Mesothelial cell of epicardium (in vitro differentiated cells): ENCODE measurements at places on chromosomes 2 and 18. TPM values are rescaled to one million over a fixed set of nuclear protein-coding genes. Genes with fewer than 3 reads are reported as not detected.

GRCh38 chr2:142602418-142602989 is 275.0 kb upstream of the KYNU start:
- no peaks in the 10 kb centered on the region for H3K27me3 ChIP-seq
- no peaks in the 10 kb centered on the region for H3K4me1 ChIP-seq
- H3K27ac ChIP-seq, result no peak overlapping the region
- H3K4me3 ChIP-seq, result no peak overlapping the region
- DNase-seq, result no peak

GRCh38 chr2:58042486-58042970 is 4.1 kb upstream of the VRK2 start:
- H3K27me3 ChIP-seq, result no peaks in the 10 kb centered on the region
- peaks cover 39% of the 10 kb centered on the region for H3K4me1 ChIP-seq
- H3K27ac ChIP-seq, result peak overlapping the region; percentile 98
- no peak for DNase-seq

GRCh38 chr2:174964404-174964803 is 40.8 kb downstream of the CHN1 start:
- H3K4me1 ChIP-seq, result peaks cover 53% of the 10 kb centered on the region
- H3K27me3 ChIP-seq, result no peaks in the 10 kb centered on the region
- H3K27ac ChIP-seq, result peak overlapping the region; percentile 25
- H3K36me3 ChIP-seq, result no peaks in the 10 kb centered on the region
- DNase-seq, result no peak

GRCh38 chr2:219225350-219225749 is 4.1 kb downstream of the ATG9A start:
- peaks cover 19% of the 10 kb centered on the region for H3K4me1 ChIP-seq
- H3K27me3 ChIP-seq, result no peaks in the 10 kb centered on the region
- no peak overlapping the region for H3K4me3 ChIP-seq
- H3K36me3 ChIP-seq, result peaks cover 31% of the 10 kb centered on the region
- no peak for DNase-seq
- H3K27ac ChIP-seq, result no peak overlapping the region

DNA sequence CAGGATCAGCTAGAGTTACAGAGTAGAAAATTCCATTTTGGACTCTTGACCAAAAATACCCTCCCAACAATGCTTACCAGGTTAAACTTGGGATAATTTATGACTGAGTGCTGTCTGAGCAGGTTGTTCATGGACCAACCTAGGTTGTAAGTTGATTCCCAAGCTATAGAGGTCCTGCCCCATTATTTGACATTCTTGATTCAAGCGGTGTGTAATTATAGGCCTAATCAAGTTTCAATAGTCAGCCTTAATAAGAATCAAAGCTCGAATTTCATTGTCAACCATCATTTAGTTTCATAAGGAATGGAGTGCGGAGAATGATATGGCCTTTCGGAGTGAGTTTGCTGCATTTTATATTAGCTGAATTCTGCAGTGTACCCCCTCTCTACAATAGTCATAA is 152.8 kb upstream of the FIGN start:
- no peaks in the 10 kb centered on the region for H3K27me3 ChIP-seq
- H3K4me3 ChIP-seq, result no peak overlapping the region
- no peak overlapping the region for H3K27ac ChIP-seq
- H3K4me1 ChIP-seq, result no peaks in the 10 kb centered on the region
- no peak for DNase-seq

GRCh38 chr18:76314015-76314414 is 181.0 kb downstream of the ZNF516 start:
- peaks cover 19% of the 10 kb centered on the region for H3K4me1 ChIP-seq
- DNase-seq, result no peak
- H3K27me3 ChIP-seq, result no peaks in the 10 kb centered on the region
- no peak overlapping the region for H3K4me3 ChIP-seq
- H3K36me3 ChIP-seq, result no peaks in the 10 kb centered on the region

GRCh38 chr2:70083344-70084156 is 3.7 kb upstream of the PCBP1 start:
- peak overlapping the region; percentile 73 for H3K27ac ChIP-seq
- peaks cover 27% of the 10 kb centered on the region for H3K36me3 ChIP-seq
- no peaks in the 10 kb centered on the region for H3K27me3 ChIP-seq
- H3K4me1 ChIP-seq, result peaks cover 35% of the 10 kb centered on the region
- DNase-seq, result no peak
- peak overlapping the region; percentile 9 for H3K4me3 ChIP-seq

GRCh38 chr2:16330012-16330411 is 335.6 kb downstream of the CYRIA start:
- H3K27me3 ChIP-seq, result no peaks in the 10 kb centered on the region
- H3K4me1 ChIP-seq, result peaks cover 76% of the 10 kb centered on the region
- DNase-seq, result no peak

GRCh38 chr18:3599195-3599594 is 149.2 kb downstream of the TGIF1 start:
- DNase-seq, result no peak
- H3K36me3 ChIP-seq, result no peaks in the 10 kb centered on the region
- peaks cover 43% of the 10 kb centered on the region for H3K4me1 ChIP-seq
- no peak overlapping the region for H3K4me3 ChIP-seq
- no peaks in the 10 kb centered on the region for H3K27me3 ChIP-seq
- H3K27ac ChIP-seq, result no peak overlapping the region

DNA sequence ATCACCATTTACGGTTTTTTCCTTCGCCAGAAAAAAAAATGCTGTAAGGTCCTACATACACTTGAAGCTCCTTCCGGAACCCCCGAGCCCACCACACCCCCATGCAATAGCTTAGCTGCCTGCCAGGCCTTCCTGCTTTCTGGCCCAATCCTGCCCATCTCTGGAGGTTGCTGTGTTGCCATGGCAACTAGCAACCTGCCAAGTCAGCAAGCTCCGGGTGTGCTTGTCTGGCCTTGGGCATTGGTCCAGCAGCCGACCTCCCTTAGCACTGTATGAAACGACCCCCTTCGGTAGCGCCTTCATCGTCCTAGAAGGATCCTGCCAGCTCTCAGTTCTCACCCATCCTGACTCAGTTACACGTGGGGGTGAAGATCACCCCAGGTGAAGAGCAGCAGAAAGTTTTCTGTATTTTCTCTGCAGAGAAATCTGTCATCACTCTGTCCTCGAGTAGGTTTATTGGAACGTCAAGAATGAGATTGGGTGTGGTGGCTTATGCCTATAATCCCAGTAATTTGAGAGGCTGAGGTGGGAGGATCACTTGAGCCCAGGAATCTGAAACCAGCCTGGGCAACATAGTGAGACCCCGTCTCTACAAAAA is 47.4 kb upstream of the MTCL1 start:
- DNase-seq, result no peak
- no peaks in the 10 kb centered on the region for H3K4me1 ChIP-seq
- no peak overlapping the region for H3K4me3 ChIP-seq

DNA sequence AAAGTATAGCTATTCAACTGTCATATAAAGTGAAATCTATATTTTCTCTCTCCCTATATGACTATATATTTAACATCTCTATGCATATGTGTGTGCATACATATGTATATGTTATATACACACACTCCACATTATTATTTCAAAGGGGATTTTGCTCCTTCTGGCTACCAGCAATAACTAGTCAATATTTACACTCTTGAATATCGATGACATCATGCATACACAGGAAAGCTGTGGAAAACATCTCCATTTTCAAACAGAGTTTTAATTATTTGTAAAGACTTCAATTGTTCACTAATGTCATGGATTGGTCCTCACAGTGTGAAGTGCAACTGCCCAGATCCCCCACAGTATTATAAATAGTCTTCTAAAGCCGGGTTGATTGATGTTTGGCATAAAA is 195.9 kb upstream of the TCF4 start:
- peaks cover 2% of the 10 kb centered on the region for H3K36me3 ChIP-seq
- no peaks in the 10 kb centered on the region for H3K27me3 ChIP-seq
- no peak for DNase-seq
- no peak overlapping the region for H3K4me3 ChIP-seq
- peaks cover 59% of the 10 kb centered on the region for H3K4me1 ChIP-seq
- H3K27ac ChIP-seq, result peak overlapping the region; percentile 33

GRCh38 chr18:39434223-39434920 is 1868.8 kb upstream of the CELF4 start:
- H3K27me3 ChIP-seq, result no peaks in the 10 kb centered on the region
- no peak overlapping the region for H3K27ac ChIP-seq
- no peak overlapping the region for H3K4me3 ChIP-seq
- H3K4me1 ChIP-seq, result no peaks in the 10 kb centered on the region

DNA sequence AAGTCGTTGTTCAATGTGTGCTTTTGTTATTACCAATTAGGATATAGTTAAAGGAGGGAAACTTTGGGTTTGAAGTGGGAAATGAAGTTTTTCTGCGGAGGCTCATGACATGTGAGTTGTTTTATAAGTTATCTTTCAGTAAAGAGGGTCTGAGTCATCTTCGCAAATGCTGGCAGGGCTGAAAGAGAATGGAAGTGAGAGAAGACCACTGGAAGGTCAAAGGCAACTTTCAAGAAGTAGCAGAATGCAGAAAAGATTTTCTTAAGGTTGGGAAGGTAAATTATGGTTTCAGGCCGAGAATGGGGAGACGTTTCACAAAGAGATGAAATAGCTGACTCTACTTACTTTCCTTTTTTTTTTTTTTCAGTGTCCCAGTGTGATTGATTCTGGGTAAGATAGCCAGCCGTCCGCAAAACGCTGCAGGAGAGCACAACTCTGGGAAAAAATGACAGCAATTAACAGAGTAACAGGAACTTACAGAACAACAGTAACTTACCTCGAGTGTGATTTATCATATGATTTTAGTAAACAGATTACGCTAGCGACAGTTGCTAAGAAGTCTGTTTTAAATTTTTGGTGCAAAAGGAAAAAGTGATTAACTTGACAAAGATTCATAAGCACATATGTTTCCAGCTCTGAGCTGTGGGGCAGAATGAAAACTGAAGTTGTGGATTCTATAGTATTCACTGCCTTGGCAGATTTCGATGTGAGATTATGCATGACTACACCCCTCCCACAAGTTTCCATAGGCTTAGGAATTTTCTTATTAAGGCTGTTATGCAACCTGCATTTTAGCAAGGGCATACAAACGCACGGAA is 46.8 kb upstream of the ACTR3 start:
- no peaks in the 10 kb centered on the region for H3K27me3 ChIP-seq
- H3K27ac ChIP-seq, result peak overlapping the region; percentile 86
- no peaks in the 10 kb centered on the region for H3K36me3 ChIP-seq
- DNase-seq, result no peak

The BMPR2 gene
- total RNA-seq, result 75.8 to 81.4 TPM (median 76.5 TPM) in 3 replicates

The TACR1 gene
- 0.09 to 0.38 TPM (median 0.20 TPM) in 3 replicates for total RNA-seq

The TDRD15 gene
- not detected in 3 replicates for total RNA-seq

The ACTR2 gene
- 166 to 171 TPM (median 169 TPM) in 3 replicates for total RNA-seq

The CHRNG gene
- total RNA-seq, result 0.11 TPM in 1 of 3 replicates, not detected in the others

The CDKL4 gene
- total RNA-seq, result 0.60 to 1.5 TPM (median 1.0 TPM) in 3 replicates

The ALPP gene
- not detected in 3 replicates for total RNA-seq

The ETAA1 gene
- total RNA-seq, result 18.9 to 21.1 TPM (median 19.8 TPM) in 3 replicates

The TMEM169 gene
- total RNA-seq, result 0.71 to 0.84 TPM (median 0.78 TPM) in 3 replicates

The ARHGAP25 gene
- 1.2 to 1.4 TPM (median 1.3 TPM) in 3 replicates for total RNA-seq
